ENCODE measurements at places on chromosomes 1 and 21. TPM values are rescaled to one million over a fixed set of nuclear protein-coding genes. Genes with fewer than 3 reads are reported as not detected.

CELA2A gene
- total RNA-seq = not detected

SMPDL3B gene
- total RNA-seq = 0.68 TPM

NCDN gene
- total RNA-seq = 11.9 TPM

SLC6A17 gene
- total RNA-seq = 0.84 TPM

RGSL1 gene
- total RNA-seq = not detected

CCDC185 gene
- total RNA-seq = not detected

PRKAB2 gene
- total RNA-seq = 5.6 TPM

RHOU gene
- 17.5 TPM for total RNA-seq

NPHS2 gene
- total RNA-seq = not detected

LHX8 gene
- not detected for total RNA-seq

GJA9 gene
- not detected for total RNA-seq

PRRX1 gene
- 0.17 TPM for total RNA-seq

VASH2 gene
- total RNA-seq = 0.19 TPM

PAPPA2 gene
- total RNA-seq = under 0.01 TPM

FCRL1 gene
- total RNA-seq = not detected

KRTAP11-1 gene
- not detected for total RNA-seq
